ENCODE measurements at places on chromosomes 2 and 18.

- DNase-seq, result no peak
These were observed 268.8 kb downstream of the ARHGAP15 start for GRCh38 chr2:143397884-143398614.

DNA sequence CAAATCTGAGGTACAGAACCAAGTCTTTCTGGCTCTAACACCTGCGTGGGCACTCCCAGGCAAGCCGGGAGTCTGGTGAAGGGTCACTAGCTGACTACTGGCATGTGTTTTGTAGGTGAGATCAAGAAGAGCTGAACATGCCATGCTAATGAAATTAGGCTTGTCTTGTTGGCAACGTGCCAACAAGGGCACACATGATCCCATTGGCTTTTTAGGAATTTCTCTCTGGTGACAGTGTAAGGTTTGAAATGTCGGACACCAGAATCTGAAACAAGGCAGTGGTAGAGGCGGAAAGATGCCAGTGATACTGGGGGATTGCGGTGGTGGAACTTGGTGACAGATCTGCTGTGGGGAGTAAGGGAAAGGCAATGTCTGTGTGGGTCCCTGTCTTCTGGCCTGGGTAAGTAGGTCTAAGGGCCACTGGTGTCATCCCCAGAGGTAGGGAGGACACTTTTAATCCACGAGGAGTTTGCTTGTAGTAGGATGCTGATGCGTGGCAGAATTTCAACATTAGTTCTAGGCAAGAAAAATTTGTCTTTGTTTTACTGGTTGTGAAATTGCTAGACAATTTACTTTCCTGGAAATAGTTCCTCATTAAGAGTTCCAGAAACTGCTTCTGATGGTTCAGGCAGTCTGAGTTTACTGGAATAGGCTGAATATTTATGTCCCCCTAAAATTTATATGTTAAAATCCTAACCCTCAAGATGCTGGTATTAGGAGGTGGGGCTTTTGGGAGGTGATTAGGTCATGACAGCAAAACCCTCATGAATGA, 52.6 kb upstream of the ACMSD start:
- no peak for DNase-seq

DNA sequence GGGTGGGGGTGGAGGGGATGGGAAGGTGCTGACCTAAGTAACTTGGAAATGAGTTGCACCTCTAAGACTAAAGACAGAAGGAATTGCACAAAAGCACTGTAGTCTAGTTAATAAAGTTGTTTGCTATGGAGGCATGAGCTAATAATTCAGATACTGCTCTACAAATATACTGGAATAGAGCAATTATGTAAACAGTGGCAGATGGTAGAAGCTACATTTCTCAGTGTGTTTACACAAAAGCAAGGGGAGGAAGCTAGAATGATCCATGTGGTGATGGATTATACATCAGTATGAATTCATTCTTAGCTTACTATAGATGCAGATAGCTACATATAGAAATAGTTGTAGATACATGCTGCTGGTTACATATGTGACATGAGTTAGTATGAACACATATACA, 27.6 kb upstream of the UBE2F start:
- no peak for DNase-seq

- DNase-seq, result no peak
These were observed 43.8 kb downstream of the STAT1 start for GRCh38 chr2:190970160-190970559.

- peak; percentile 24 for DNase-seq
These were observed 203.3 kb upstream of the SMAD2 start for GRCh38 chr18:48133671-48134251.

DNA sequence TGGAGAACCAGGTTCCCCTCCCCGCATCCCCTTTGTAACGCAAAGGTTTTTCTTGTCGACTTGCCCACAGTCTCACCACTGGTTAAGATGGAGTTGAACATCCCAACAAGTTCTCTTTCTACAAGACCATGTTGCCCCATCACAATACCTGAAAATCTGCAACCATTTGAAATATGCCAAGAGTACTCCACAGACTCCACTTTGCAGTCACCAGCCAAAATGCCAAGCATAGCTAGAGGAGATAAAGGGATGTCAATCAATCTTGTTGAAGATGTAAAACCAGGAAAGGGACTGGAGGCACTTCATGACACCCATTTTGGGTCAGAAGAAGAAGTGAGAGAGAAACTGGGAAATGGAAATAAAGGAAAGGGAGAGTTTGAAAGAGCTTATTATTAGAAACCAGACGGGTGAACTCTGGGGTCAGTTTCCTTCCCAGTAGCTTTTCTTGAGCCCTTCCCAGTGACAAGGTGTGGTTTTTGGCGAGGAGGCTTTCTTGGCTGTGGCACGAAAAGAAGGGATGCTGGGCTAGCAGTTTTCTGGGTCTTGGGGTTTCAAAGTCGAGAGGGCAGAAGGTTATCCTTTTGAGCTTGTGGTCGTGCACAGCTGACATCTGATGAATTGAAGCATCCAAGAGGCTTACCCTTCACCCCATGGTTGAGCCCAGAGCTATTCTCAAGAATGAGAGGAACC, 79.3 kb downstream of the ACAA2 start:
- no peak for DNase-seq

DNA sequence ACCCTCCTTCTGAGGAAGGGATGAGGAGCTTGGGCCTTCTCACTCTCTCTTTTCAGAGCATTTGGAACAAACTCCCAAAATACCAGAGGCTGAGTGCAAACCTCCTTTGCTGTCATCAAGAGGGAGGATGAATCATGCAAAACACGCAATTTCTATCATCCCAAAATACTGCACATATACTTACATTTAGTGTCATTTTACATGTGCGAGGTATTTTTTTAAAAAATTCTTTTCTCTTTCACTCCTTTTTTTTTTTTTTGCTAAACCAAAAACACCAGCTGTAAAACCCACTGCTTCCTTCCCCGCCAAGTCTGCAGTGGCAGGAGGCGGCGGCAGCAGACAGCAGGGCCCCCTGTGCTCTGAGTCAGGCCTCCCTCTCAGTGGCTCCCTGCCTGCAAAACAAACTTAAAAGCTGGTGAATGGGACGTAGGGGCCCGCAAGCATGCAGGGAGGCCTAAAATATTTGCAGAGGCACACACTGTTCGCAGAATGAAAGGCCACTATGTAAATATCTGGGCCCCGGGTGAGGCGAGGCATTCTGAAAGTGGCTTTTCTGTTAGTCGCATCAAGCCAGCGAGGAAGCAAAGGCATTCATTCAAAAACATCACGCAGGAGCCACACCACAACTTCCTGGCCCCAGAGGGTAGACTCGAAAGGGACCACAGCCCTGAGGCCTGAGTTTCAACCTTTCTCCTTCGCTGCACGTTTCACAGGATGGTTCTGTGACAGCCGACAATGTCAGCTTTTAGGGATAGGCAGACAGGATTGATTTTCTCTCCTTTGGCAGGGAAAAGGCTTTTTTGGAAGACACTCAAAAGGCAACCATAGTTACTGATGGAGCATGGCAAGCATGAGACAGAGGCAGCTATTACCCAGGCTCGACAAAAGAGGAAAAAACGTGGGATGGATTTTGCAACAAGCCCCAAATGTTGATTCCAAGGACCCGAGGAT, 73.4 kb downstream of the ACTR2 start:
- no peak for DNase-seq

GRCh38 chr18:24462838-24463775, 2.7 kb downstream of the HRH4 start:
- DNase-seq, result no peak

DNA sequence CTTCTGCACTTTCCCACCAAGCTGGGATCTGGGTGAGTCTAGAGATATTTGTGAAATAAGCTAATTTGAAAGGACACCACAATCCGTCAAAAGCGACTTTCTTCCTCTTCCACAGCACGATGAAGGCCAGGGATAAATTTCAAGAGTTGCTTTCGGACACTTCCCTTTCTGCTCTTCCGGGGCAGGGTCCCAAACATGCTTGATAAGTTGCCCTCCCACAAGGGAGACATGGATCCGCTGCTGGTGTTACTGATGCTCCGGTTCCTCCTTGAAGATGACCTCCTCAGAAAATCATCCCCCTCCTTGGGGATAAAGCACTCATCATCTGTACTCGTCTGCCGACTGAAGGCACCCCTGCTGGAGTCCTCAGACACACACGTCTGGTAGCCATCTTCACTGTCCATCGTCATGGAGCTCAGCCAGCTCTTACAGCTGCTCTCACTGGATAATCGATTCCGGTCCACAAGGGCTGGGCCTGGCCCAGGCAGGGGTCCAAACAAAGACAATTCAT, 28.2 kb downstream of the CYTIP start:
- DNase-seq, result no peak

DNA sequence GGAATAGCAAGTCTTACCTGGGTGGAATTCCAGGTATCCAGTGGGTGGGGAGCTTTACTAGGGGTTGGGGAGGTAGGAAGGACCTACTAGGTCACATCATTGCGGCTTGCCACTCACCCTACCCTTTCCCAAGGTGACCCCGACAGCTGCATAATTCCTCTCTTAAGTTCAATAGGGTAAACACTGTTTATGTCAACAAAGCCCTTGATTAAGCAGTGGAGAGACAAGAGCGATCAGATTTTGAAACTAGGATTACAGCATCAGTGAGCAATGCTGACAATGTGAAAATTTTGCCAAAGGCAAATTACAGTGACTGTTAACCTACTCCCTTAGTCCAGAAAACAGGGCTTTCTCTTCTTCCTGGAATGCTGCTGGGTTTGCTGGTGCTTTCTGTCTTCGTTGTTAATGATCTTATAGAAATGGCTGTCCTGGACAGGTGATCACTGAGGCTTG, 14.5 kb downstream of the SLC19A3 start:
- DNase-seq, result peak; percentile 33

- DNase-seq, result no peak
These were observed 2.5 kb downstream of the COL3A1 start for GRCh38 chr2:188976545-188977268.

DNA sequence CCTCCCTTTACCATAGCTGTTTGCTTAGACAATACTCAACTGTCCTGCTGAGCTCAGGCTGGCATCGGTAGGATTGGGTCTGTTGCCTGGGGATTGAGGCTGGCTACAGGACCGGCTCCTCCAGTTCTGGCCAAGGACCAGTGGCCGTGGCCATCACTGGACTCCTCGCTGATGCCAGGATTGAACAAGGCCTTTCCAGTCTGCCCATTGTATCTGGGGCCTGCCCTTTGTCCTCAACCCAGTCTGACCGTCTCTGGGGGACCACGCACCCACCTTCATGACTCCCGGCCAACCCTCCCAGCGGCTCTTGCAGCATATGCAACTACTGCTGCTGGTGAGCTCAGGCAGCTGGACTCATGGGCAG, 28.7 kb downstream of the SH2D6 start:
- DNase-seq, result no peak

GRCh38 chr2:232687382-232688160, 9.6 kb upstream of the GIGYF2 start:
- DNase-seq, result no peak

DNA sequence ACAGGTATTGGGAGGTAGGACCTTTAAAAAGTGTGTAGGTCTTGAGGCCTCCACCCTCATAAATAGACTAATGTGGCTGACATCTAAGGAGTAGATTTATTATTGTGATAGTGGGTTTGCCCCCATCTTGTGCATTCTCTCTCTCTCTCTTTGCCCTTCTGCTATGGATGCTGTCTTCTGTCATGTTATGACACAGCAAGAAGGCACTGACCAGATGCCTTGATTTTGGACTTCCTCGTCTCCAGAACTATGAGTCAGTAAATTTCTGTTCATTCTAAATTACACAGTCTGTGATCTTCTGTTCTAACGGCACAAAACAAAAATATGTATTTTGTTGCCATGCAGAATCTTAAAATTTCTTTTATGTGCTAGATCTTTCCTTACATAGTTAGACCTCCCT, 66.9 kb downstream of the ATAD2B start:
- no peak for DNase-seq

GRCh38 chr2:39483534-39483933, 46.4 kb upstream of the MAP4K3 start:
- DNase-seq, result no peak

DNA sequence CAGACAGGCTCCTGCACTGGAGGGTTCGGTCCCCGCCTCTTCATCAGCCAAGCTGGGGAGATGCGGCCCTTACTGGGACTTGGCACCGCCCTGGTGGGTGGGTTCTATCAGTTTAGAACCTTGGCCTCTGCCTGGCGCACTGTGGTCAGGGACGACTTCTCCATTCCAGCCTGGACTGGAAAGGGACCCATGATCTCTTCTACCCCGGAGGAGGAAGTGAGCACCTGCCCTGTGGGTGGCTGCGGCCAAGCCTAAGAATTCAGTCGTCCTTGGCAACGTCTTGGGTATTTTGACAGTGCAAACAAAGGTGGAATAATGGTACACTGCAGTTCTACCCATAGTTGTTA, 106.9 kb upstream of the CD302 start:
- DNase-seq, result peak; percentile 83

GRCh38 chr18:62324181-62324828, 805 bp upstream of the TNFRSF11A start:
- DNase-seq, result no peak

- DNase-seq, result no peak
These were observed 40.6 kb downstream of the GREB1 start for GRCh38 chr2:11574176-11575046.

DNA sequence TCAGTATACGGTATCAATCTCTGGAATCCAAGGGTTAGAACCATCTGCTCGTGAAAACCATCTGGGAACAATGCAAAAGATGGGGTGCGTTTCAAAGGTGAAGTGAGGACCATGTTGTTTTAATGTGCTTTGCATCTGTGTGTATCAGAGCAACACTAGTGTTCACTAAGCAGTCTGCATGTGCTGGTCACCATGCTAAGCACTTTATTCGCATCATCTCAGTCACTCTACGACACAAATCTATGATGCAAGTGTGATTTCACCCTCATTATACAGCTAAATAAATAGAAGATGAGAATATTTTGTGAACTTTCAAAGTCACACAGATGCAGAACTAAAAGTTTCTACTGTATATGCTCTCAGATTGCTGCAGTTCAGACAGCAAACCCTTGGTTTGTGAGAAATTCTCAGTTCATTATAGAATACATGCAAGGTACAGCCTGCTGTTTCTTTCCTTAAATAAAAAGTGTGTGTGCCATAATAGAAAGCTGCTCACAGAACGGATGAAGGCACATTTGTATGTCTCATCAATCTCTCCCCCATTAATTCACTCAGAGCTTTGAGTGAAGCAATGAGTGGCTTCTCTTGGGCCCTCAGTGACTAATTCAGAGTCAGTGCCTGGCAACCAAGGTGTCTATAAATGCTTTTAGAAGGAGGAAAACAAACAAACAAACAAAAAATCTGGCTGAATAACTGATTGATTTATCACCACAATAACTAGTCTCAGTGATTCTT, 652.8 kb upstream of the SOX11 start:
- no peak for DNase-seq

Data from Calu3 (cell line).